Activated CD4-positive, alpha-beta T cell treated with anti-CD3 and anti-CD28 coated beads for 36 hours (primary cell): ENCODE measurements at places on chromosomes 7 and 10. TPM values are rescaled to one million over a fixed set of nuclear protein-coding genes. Genes with fewer than 3 reads are reported as not detected.

Gene RADIL
- total RNA-seq, result 0.69 TPM

Gene C10orf105
- total RNA-seq, result 0.34 TPM

Gene PRF1
- total RNA-seq, result 21.8 TPM

Gene IFIT1B
- not detected for total RNA-seq

Gene PROSER2
- 0.88 TPM for total RNA-seq

Gene TAS2R3
- 0.69 TPM for total RNA-seq

Gene IRF5
- total RNA-seq, result 7.2 TPM

Gene NDUFA5
- 62.3 TPM for total RNA-seq

Gene FAM180A
- total RNA-seq, result not detected

Gene CTBP2
- total RNA-seq, result 0.12 TPM

Gene CYP3A5
- total RNA-seq, result not detected

Gene OR2A1
- not detected for total RNA-seq

Gene DEPP1
- total RNA-seq, result 0.34 TPM

Gene ZP3
- 7.0 TPM for total RNA-seq

Gene SFRP5
- total RNA-seq, result not detected

GRCh38 chr10:1328161-1328823, 272.1 kb downstream of the WDR37 start:
- DNase-seq, result no peak

- DNase-seq, result no peak
Observed at GRCh38 chr7:107024906-107025305, 19.6 kb upstream of the PRKAR2B start.

GRCh38 chr7:192701-193480, 520 bp downstream of the FAM20C start:
- no peak for DNase-seq

DNA sequence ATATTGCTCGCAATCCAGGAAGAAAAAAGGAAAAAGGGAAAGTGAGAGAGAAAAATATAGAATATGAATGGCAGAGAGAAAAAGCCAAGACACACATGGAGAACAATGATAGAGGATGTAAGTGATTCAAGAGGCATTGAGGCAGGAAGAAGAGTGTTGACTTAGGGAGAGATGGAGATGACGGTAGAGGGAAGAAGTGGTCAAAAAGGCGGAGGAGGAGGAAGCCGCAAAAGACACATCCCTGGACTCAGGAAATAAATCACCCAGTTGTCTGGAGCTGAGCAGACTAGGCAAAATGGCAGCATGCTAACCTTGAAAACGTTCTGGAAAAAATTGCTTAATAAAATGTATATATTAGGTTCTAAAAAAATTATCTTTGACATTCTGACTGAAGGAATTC, 17.7 kb upstream of the GPR37 start:
- DNase-seq, result no peak

DNA sequence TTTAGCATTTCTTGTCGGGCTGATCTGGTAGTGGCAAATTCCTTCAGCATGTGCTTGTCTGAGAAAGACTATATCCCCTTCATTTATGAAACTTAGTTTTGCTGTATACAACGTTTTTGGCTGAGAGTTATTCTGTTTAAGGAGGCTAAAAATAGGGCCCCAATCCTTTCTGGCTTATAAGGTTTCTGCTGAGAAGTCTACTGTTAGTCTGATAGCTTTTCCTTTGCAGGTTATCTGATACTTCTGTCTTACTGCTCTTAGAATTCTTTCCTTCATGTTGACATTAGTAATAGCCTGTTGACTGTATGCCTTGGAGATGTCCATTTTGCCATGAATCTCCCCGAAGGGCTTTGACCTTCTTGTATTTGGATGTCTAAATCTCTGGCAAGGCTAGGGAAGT, 9.9 kb downstream of the CASP7 start:
- no peak for DNase-seq

DNA sequence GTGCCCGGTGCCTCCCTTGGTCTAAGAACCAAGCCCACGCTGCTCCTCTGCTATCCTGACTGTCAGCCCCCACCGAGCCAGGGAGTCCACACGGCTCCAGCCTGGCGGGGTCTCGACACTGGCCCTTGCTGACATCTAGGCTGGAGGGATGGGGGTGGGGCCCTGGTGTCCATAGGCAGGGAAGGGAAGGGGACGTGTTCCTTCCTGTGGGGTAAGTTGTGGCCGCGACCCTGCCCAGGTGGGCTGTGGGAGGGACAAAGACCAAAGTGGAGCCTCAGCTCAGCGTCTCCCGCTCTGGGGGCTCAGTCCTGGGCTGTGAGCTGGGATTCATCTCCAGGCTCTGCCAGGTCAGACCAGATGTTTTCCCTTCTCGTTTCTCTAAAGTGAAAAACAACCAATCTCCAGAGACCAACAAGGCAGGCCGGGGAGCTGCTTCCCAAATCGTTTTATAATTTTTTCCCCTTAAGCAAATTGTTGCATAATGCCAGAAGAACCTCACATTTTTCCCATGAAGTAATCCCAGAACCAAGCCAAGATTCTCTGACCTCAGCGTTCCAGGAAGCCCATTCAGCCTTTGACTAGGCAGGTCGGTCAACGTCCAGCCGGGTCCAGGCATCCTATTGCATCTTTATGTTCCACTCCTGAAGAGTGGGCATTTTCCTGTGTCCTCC, 101.2 kb downstream of the RGS10 start:
- no peak for DNase-seq

- DNase-seq, result no peak
Observed at GRCh38 chr7:120170834-120171233, 102.1 kb upstream of the KCND2 start.

DNA sequence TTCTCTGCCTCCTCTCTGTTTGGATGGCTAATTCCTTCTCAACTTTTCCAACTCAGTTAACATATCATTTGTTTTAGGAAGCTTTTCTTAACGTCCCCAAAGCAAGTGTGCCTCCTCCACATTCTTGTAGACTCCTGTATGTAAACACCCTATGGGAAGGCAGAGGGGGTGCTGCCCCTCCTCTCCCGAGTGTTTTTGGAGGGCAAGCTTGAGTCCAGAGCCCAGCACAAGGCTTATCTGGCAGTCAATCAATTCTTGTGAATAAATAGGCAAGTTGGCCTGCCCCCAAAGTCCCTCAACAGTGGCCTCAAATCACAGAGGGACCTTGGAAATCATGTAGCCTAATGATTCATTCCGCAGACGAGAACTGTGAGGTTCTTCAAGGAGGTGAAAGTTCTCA, 305.6 kb downstream of the RPS24 start:
- DNase-seq, result no peak

GRCh38 chr10:44830022-44830421, 81.1 kb upstream of the TMEM72 start:
- no peak for DNase-seq

GRCh38 chr7:40658729-40659128, 523.9 kb downstream of the SUGCT start:
- DNase-seq, result no peak

- DNase-seq, result no peak
Observed at GRCh38 chr10:5564537-5565204, 39.9 kb downstream of the CALML3 start.

DNA sequence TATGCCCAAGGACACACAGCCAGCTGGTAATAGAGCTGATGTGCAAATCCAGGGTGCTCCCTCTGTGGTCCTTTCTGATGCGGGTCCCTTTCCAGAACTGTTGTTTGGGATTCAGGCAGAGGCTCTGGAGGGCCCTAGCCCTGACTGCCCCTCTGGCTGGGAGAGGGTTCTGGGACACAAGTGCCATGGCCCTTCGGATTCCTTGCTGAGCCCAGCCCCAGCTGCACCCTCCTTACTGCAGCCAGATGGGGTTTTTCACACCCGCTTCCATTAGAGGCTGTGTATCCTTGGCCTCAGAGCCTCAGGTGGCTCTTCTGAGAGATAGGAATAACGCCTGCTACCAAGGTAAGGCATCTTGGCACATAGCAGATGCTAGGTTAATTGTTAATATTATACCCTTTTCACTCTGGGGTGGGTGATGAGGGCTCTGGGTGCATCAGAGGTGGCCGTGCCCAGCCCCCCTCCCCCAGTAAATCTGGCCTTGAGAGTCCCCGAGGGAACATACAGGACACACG, 89.8 kb upstream of the LRRC4 start:
- no peak for DNase-seq

DNA sequence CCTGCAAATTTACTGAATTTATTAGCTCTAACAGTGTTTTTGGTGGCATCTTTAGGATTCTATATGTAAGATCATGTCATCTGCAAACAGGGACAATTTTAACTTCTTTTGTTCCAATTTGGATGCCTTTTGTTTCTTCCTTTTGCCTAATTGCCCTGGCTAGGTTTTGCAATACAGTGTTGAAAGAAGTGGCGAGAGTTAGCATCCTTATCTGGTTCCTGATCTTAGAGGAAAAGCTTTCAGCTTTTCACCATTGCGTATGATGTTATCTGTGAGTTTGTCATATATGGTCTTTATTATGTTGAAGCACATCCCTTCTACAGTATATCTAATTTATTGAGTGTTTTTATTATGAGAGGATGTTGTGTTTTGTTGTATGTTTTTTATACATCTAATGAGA, 301.4 kb downstream of the PTPRN2 start:
- DNase-seq, result no peak

GRCh38 chr7:27735165-27735564, 4.8 kb upstream of the TAX1BP1 start:
- DNase-seq, result no peak

- no peak for DNase-seq
Observed at GRCh38 chr10:86730227-86730626, 26.2 kb upstream of the BMPR1A start.

- no peak for DNase-seq
Observed at GRCh38 chr10:97188261-97188711, 2.5 kb upstream of the SLIT1 start.
